ENCODE measurements at places on chromosomes 7 and 10.

DNA sequence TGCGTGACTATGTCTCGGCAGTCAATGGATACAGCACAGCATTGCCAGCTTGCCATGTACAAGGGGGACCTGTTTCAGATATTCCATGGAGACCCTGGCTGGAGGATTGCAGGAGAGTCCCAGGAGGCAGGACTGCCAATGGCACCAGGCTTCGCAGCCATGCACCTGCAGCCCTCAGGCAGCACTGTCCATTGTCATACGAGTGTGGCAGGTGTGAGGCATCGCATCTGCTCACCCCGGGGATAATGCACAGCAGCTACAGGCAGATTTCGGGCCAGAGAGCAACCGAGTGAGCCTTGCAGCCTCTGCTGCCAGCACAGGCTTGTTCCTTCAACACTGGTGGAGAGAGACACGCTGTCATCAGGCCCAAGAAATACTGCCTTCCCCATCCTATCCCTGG is 415.1 kb downstream of the PAXIP1 start:
- no peak for DNase-seq

DNA sequence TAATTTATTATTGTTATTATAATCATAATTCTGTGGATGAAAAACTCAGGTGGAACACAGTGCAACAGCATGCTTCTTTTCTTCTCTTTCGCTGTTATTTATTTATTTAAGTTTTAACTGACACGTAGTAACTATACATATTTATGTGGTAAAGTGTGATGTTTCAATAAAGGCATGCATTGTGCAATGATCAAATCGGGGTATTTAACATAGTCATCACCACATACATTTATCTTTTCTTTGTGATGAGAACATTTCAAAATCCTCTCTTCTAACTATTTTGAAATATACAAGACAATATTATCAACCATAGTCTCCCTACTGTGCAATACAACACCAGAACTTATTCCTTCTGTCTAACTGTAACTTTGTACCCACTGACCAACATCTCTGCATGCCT is 152.5 kb upstream of the LYZL1 start:
- DNase-seq, result no peak

GRCh38 chr7:106419455-106420182 is 134.8 kb upstream of the NAMPT start:
- no peak for DNase-seq

- no peak for DNase-seq
Measured at GRCh38 chr7:135240441-135240840, 6.8 kb downstream of the STRA8 start.

DNA sequence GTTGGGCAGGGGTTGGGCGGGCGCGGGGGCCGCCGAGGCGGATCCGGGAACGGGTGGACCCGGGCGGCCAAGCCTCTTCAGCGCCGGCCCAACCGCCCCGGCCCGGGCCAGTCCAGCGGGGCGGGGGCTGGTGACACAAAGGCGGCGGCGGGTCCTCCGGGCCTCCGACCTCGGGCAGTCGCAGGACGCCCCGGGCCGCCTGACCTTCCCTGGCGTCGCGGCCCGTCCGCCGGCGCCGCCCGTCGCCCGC is 54.2 kb downstream of the METTL2B start:
- no peak for DNase-seq

GRCh38 chr7:37690206-37690605 is 6.6 kb downstream of the GPR141 start:
- DNase-seq, result no peak

- no peak for DNase-seq
Measured at GRCh38 chr7:38181111-38181510, 3.1 kb downstream of the STARD3NL start.

- DNase-seq, result no peak
Measured at GRCh38 chr7:762885-763284, 35.8 kb upstream of the PRKAR1B start.

- no peak for DNase-seq
Measured at GRCh38 chr7:89232-90019, 102.9 kb upstream of the FAM20C start.

- DNase-seq, result no peak
Measured at GRCh38 chr7:97130417-97131139, 13.1 kb downstream of the SDHAF3 start.

DNA sequence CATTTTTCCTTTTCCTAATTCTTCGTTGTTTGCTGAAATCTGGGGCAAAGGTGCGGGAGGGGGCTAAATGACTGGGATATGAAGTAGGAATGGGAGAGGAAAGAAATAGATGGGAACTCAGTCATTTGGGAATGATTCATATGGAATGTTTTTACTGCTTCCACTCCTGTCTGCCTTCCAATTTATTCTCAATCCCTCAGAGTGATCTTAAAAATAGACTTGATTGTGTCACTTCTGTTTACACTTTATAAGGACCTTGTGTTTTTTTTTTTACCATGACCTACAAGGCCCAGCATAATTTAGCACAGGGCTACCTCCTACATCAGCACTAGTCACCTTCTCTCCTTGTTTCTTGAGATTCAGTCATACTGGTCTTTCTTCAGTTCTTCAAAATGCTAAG is 97.9 kb downstream of the PTEN start:
- DNase-seq, result no peak

- no peak for DNase-seq
Measured at GRCh38 chr10:5896208-5897052, 6.4 kb downstream of the FBH1 start.

DNA sequence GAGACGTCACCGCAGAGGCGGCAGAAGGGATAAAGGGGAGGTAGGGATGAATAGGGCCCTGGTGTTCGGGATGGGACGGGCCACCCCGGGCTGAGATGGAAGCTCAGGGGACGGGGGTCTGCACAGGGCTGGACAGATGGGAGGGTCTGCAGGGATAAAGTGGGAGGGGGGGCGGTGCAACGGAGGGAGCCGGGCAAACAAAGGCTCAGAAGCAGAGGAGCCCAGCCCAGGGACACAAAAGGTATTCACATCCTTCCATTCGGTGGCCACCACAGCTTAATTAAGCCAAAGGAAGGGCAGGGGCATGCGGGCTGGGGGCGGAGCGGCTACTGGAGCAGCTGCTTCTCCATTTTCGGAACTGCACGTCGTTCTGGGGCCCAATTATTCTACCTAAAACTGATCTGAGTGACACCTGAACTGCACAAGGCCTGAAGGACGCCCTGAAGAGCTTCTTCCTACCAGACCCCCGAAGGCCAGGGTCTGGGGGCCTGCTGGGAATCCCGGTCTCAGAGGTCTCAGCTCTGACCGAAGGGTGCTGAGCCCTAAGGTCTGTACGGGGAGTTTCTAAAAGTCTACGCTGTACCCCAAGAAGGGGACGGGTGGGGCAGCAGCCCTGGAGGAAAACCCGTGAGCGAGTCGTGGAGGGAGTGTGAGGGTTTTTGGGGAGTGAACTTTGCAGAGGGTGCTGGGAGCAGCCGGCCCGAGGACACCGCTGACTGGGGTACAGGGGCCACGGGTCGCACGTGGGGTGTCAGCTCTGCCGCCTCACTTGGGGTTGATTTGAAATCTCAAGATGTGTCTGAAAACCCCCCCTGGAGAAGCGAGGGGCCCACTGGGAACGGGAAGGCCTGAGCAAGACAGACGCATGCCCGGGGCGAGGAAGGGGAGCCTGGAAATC is 334.8 kb downstream of the DNAJB6 start:
- DNase-seq, result no peak

DNA sequence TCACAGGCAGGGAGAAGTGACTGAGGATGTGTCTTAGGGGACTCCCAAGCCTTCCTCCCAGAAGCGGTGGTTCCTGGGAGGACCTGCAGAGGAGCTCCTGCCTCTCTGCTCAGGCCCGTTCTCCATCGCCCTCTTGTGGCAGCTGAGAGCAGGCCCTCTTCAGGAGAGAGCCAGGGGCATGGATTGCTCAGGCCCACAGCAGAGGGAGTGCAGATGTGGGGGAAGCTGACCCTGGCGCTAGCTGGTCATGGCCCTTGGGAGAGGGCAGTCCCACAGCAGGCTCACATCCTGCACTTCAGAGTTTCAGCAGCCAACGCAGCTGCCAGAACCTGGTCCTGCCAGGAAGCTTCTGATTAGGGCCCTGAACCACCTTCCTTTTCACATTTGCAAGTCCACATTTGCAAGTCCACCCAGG is 94.8 kb upstream of the TARP start:
- peak; percentile 83 for DNase-seq

- no peak for DNase-seq
Measured at GRCh38 chr7:107123392-107123791, 45.4 kb upstream of the HBP1 start.

- DNase-seq, result no peak
Measured at GRCh38 chr10:132993271-132994184, 51.2 kb upstream of the CFAP46 start.

GRCh38 chr10:16856567-16856966 is 39.3 kb upstream of the RSU1 start:
- no peak for DNase-seq

DNA sequence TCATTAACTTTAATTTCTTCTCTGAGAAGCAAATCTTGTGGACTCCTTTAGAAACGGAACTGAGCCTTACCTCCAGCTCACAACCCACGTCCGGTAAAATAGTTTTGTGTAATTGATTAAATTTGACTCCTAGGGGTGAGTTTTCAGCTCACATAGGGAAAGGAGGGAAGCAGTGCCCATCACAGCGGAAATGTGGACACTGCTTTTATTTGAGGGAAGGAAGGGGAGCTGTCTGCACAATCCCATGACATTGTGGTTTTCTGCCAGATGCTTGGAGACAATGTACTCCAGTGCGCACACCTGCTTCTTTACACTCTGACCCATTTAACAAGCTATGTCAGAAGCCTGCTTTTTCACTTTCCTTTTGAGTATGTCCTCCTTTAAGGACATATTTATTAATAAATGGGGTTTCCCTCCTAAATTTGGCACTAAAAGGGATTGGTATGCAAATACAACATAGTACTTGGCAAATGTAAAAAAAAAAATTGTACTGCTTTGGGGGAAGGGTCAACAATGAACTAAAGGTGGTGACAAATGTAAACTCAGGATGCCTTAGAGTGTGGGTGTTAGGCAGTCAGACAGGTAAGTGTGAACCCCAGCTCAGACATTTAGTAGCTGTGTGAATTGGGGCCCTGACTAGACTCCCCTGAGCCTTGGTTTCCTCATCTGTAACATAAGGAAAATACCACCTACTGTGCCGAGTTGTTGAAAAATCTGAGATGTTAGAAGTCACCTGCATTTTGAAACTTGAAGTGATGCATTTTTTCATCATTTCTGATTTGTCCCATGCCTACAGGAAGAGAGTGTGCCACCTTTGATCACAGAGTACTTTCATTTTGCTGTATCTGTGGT is 90.2 kb upstream of the KLF6 start:
- DNase-seq, result no peak

DNA sequence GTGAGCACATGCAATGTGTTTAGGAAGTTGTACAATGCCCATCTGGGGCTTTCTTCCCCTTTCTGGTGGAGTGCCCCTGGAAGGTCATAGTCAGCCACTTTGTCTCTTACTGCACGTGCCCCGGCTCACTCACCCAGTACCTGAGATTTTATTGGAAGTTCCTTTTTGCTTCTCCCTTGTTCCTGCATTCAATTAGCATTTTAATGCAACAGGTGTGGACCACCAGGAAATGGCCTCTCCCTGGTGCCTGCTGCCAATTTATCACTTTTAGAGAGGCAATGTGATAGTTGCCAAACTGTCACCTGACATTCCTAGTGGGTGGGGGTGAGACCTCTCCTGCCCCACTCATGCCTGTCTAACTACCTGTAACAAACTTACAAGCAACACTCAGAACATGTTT is 293.4 kb upstream of the DKK1 start:
- no peak for DNase-seq

- DNase-seq, result no peak
Measured at GRCh38 chr7:101678658-101679057, 49.6 kb upstream of the MYL10 start.

DNA sequence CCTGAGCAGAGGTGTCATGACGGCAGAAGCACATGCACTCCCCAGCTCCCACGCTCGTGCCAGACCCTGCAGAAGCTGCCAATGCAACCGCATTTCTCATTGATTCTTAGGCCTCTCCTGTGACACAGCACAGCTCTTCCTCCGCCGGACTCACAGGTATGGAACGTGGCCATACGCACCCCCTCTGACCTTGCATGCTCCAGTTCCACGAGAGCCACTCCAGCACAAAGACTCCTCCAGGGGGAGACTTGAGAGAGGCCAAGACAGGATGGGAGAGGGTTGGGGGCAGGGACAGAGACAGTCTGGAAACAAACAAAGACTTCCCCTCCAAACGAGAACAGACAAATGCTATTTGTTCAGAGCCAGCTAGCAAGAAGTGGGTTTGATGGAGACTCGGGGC is 124.3 kb upstream of the PPP2R2D start:
- no peak for DNase-seq

DNA sequence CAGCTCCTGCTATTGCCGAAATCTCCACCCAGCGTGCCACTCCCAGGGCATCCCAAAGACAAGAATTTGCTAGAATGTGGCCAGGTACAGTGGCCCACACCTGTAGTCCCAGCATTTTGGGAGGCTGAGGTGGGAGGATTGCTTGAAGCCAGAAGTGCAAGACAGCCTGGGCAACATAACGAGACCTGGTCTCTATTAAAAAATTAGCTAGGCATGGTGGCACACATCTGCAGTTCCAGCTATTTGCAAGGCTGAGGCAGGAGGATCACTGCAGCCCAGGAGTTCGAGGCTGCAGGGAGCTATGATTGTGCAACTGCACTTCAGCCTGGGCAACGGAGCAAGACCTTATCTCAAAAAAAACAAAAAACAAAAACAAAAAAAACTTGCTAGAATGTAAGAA is 73.3 kb upstream of the LYZL2 start:
- no peak for DNase-seq

DNA sequence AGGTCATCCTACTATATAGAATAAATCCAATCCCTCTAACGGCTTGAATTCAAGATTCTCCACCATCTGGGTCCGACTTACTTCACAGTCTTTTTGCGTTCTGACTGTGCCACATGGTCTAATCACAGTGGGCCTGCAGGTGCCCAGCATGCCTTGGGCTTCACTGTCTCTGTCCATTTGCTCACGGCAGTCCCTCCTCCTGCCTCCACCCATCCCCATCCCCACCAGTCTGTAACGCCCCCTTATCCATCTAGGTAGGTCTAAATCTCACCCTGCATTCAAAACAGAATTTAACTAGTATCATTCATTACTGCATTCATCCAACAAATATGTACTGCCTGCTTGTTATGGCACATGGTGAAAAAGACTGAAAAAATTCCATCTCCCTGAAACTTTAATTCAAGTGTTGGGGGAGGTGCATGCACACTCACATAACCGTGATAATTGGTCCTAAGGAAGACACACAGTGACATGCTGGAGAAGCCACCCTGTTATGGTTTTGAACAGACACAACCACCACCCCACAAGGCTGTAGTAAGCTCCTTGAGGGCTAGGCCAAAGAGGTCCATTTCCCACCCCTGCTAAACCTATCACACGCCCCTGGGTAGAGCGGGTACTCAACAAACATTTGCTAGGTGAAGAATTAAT is 24.2 kb downstream of the SORBS1 start:
- DNase-seq, result no peak
